Left kidney (tissue), 8 donors: ENCODE measurements at places on chromosomes 12 and 14.
A peak's percentile ranks its signal among the peaks of the same experiment; 100 is the strongest.

GRCh38 chr14:32635061-32635719, 303.5 kb upstream of the NPAS3 start:
- DNase-seq, result no peak

GRCh38 chr12:132827763-132828703, 636 bp downstream of the GOLGA3 start:
- no peak for DNase-seq

- no peak for DNase-seq
Measured at GRCh38 chr14:76500480-76500879, 124.5 kb downstream of the ESRRB start.

DNA sequence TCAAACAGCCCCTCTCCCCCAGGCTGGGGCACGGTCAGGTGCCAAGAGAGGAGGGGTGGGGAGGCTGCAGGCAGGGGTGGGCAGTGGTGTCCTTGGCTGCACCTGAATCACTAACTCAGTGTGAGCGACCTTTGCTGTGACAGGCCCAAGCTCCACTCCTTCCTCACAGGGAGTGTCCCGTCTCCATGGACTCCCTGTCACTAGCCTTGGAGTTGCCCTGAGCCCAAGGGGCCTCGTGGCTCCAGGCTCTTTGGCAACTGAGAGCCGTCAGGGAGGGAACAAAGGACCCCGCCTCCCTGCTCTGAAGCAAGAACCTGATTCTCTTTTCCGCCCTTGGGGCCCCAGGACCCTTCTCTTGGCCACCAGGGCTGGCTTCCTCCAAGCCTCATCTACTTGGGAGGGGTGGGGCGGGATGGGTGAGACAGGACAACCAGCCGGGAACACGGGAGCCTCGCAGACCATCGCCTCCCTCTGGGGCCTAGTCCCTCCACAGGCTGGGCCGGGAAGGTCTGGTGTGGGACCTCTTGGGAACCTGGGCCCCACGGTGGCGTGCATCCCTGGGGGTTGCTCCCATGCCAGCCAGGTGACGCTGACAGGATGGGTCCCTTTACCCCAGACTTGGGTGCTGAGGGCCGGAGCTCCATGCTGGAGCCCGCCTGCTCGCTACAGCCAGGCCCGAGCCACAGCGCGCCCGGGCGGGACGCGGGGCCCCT, 935 bp upstream of the ADSS1 start:
- no peak for DNase-seq

DNA sequence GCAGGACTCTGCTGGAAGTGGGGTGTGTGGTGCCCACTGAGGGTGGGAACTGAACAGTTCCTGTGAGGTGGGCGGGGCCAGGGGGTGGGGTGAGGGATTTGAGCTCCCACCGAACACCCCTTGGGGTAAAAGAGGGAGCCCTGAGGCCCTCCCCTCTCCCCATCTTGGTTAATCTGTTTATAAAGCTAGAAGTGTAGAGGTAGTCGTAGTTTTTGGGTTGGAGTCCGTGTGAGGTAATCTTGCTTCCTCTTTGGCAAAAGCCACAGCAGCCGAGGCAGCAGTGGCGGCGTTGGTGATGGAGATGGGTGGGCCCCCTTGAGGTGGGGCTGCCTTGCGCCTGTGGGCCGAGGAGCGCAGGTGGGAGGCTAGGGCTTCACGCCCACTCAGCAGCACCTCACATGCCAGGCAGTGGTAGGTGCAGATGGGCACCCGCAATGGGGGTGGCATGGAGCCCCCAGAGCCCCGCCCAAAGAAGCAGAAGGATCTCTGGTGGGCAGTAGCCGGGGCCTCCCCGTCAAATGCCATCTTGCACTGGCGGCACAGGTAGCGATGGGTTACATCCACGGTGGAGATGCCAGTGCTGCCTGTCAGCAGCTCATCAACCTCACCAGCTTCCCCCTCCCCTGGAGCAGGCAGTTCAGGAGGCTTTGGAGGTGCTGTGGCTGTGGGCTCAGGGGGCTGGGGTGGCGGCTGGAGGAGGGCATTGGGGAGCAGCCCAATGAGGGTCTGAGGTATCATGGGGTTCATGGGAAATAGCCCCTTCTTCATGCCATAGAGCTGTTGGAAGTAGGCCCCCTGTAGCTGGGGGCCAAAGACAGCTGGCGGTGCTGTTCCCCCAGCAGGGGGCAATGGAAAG, 29.6 kb downstream of the ZFHX2 start:
- DNase-seq, result no peak

DNA sequence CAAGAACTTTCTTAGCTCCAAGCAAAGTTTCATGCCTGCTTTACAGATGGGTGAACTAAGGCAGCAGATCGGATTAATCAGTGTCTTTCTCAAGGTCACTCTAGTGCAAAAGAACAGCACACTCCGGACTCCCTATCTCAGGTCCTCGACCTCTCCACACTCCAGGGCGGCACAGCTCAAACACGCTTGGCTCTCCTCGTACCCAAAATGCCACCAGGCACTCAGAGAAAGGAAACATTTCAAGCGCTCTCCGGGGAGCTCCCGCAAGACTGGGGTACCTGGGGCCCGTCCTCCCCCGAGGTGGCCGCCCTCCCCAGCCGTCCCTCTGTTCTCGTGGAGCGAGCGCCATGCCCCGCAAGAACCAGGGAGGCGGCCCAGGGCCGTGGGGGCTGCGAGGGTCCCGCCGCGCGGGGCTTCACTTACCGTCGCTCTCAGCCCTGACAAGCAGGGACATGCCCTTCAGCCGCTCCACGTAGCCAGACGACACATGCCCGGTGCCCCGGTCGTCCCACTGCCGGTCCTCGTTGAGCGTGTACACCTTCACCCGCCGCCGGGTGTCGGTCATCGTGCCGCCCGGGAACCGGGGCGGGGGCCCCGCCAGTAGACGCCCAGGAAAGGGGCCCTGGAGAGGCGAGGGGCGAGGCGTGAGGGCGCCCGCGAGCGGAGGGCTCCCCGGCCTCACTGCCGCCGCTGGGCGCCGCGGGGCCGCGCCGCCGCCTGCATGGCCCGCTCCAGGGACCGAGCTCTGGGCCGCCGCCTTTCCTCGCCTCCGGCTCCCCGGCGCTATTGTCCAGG, 830 bp downstream of the PPP4R3A start:
- DNase-seq, result peak; percentile 28

- peak; percentile 57 for DNase-seq
Measured at GRCh38 chr12:15522574-15523187, 200.4 kb downstream of the PTPRO start.

DNA sequence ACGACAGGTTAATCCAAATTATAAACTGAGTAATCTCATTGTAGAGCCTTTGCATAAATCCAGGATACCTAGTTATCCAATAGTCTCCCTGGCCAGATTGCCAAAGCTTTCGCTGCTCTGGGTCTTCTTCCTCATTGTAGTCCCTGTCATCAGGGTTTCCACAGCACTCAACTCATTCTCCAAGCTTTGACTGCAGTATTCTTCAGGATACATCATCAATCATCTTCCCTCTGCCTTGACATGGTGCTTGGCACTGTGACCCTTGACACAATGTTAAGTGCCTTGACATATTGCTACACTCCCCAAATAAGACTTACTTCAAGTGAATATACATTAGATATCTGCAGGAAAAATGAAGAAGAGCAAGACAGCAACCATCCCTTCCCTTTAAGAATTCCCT, 60.1 kb upstream of the RESF1 start:
- DNase-seq, result no peak

GRCh38 chr14:90091393-90091792, 29.6 kb downstream of the KCNK13 start:
- peak; percentile 45 for DNase-seq

- DNase-seq, result no peak
Measured at GRCh38 chr12:61563665-61564450, 696.3 kb upstream of the USP15 start.

GRCh38 chr12:122322501-122322900, 56.2 kb upstream of the VPS33A start:
- no peak for DNase-seq

DNA sequence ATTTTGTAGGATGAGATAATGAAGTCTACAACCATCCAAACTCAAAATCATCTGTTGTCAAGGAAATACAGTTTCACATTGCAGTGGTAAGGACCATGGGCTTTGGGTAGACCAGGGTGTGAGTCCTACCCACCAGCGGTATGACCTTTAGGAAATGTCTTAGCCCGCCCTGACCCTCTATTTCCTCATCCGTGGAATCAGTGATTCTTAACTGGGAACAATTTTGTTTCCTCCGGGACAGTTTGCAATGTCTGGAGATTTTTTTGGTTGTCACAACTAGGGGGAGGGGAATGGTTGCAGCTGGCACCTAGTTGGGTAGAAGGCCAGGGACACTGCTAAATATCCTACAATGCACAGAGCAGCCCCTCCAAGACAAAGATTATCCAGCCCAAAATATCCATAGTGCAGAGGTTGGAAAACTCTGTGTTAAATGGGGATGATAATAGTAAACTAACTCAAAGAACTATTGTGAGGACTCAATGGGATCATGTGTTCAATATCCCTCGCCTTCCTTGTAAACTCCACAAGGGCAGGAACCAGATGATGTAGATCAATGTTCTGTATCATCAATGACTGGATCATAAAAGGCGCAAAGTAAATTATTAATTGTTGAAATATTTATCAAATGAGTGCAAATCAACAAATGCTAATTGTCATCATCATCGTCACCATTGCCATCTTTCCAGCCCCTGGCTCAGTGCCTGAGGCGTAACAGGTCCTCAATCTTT, 15.7 kb upstream of the IFT81 start:
- DNase-seq, result no peak

GRCh38 chr12:131829356-131829747, 1.2 kb downstream of the MMP17 start:
- DNase-seq, result no peak

GRCh38 chr12:24361877-24362580, 412.6 kb upstream of the SOX5 start:
- no peak for DNase-seq

DNA sequence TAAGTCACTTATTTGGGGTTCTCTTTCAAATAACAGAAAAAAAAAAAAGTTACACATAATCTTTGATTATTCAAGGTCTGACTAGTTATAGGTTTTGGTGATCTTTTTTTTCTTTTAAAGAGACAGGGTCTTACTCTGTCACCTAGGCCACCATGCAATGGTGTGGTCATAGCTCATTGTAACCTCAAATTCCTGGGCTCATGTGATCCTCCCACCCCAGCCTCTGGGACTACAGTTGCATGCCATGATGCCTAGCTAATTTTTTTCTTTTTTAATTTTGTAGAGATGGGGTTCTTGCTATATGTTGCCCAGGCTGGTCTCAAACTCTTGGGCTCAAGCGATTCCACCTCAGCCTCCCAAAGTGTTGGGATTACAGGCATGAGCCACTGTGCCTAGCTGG, 56.5 kb upstream of the CFL2 start:
- DNase-seq, result no peak

DNA sequence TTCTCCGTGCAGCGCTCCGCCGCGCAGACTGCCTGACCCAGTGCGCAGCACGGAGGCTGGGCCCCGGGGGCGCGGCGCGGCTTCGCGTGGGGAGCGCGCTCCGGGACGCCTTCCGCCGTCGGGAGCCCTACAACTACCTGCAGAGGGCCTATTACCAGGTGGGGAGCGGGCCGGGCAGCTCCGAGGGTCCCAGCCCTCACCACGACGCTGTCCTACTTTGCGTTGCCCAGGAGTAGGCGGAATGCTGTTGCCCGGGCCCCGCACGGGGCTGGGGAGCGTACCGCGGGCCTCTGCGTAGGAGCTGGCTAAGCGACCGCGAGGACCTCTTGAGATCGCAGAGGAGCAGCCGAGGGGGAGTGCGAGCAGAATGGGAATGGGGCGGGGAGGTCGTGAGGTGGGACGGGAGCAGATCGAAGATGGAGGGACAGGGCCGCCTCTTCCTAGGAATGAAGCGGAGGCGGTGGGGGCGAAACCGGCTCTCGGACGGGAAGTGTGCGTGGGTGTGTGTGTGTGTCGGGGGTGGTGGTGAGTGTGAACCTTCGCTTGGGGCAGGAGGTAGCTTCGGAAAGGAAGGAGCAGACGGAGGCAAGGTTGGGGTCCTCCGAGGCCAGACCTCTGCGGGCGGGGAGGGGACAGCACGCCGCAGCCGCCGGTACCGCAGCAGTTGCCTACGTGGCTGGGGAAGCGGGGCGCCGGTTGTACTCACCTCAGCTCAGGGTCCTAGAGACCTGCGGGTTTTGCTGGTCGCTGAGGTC, 751 bp downstream of the P3H3 start:
- no peak for DNase-seq

DNA sequence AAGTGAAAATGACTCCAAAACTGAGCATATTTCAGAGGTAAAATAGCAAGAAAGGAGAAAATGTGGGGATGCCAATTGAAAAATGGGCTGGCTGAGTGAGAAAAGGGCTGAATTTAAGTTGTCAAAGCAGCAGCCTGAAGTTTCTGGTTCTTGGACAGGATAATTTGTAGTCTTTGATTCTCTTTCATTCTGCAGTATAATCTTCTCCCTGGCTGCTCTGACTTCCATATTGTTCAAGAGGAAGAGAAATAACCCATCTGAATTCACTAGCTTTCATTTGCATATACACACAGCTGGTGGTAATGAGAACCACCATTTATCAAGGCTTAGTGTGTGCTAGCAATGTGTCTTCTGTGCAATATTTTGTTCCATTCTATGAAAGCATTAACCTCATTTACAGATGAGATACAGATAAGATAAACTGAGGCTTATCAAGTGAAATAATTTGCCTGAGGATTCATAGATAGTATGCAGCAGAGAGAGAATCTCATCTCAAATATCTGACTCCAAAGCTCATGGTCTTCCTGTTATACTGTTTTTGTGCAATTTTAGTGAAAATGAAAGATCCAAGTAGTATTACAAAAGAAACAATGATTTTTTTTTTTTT, 184.2 kb downstream of the TMTC2 start:
- DNase-seq, result no peak

DNA sequence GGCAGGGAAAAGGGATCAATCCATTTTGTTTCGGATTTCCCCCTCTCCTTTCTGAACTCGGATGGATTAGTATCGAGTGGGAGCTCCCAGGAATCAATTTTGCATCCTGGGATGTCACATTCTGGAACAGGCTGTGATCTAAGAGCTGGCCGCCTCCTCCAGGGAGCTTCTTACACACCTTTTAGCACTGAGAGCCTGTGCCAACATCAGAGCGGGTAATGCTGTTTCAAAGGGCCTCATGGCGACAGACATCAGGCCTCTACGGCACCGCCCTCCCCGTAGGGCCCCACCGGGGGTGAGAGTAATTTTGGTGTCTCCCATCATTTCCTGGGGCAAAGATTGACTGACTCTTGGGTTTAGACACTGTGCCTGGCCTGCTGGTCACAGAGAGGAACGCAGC, 2.7 kb downstream of the GALNT9 start:
- DNase-seq, result no peak

GRCh38 chr12:20282401-20282800, 85.9 kb upstream of the PDE3A start:
- DNase-seq, result no peak

GRCh38 chr12:130761537-130762318, 45.6 kb upstream of the RIMBP2 start:
- peak; percentile 40 for DNase-seq

GRCh38 chr12:62653740-62654139, 187.1 kb downstream of the MON2 start:
- DNase-seq, result no peak

- DNase-seq, result no peak
Measured at GRCh38 chr14:75454963-75455546, 27.2 kb downstream of the JDP2 start.

DNA sequence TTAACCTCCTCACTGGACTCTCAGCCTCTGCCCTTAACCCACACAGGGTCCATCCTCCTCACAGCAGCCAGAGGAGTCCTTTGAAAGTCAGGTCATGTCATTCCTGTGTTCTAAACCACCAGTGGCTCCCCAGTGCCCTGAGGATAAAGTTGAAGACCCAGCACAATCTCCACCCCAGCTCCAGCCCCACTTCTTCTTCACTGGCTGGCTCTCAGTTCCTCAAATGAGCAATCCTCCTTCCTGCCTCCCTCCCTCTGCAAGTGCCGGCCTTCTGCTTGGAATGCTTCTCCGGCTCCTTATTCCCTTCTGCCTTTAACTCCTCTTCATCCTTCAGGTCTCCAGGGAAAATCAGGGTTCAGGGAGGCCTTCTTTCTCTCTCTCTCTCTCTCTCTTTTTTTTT, 32.0 kb upstream of the SPPL3 start:
- DNase-seq, result no peak
